CD4-positive, alpha-beta memory T cell (primary cell): ENCODE measurements at places on chromosomes 5 and 9.
A peak's percentile ranks its signal among the peaks of the same experiment; 100 is the strongest.

- no peak for DNase-seq
Measured at GRCh38 chr5:134072471-134073210, 41.8 kb upstream of the TCF7 start.

- no peak for DNase-seq
Measured at GRCh38 chr5:77087484-77088261, 588 bp upstream of the ZBED3 start.

GRCh38 chr9:98168153-98168780 lies 24.2 kb downstream of the CORO2A start:
- DNase-seq = no peak

DNA sequence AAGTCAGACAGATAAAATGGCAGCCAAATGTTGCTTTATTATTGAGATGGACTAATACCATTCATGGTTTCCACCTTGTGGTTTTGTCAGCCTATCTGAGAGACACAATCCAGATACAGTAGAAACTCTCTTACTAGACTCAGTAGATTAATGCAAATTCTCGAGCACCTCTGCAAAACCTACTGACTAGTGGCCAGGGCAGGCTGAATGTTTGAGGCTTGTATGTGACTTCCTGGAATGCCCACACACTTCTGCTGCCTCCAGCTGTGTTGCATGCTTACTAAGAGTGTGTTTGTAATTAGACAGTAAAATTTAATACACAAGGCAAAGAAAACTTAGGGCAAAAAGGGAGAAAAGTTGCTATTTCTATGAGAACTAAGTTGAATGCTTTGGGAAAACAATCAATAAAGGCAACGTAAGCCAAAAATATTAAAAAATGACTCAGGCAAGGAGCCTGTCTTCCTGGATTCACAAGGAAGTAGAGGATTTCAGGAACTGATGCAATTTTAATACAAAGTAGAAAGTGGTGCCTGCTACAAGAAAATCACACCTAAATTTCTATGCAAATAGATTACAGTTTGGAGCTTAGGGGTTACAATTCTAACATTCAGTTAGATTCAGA lies 30.2 kb upstream of the CCNG1 start:
- DNase-seq = no peak

- DNase-seq = no peak
Measured at GRCh38 chr5:95884511-95884910, 62.0 kb upstream of the GLRX start.

- no peak for DNase-seq
Measured at GRCh38 chr5:41270423-41271251, 57.3 kb upstream of the C6 start.

GRCh38 chr9:136544964-136545691 lies 720 bp downstream of the NOTCH1 start:
- peak; percentile 54 for DNase-seq

GRCh38 chr5:56648460-56649034 lies 166.8 kb upstream of the MAP3K1 start:
- no peak for DNase-seq

DNA sequence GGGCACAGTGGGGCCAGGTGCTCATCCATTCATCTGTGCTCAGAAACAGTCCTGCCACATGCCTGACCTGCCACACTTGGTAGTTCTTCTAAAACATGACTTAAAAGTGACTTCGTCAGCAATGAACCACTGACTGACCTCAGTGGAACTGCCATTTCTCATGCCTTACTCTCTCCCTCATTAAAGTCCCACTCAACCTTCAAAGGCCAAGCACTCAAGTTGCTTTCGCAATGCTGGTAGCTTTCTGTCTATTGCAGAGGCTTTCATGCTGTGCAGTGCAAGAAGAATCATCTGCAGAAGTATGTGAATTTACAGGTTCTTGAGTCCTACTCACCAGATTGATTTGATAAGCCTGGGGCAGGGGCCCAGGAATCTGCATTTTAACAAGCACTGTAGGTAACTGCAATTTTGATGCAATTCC lies 23.9 kb downstream of the B4GALT1 start:
- no peak for DNase-seq

DNA sequence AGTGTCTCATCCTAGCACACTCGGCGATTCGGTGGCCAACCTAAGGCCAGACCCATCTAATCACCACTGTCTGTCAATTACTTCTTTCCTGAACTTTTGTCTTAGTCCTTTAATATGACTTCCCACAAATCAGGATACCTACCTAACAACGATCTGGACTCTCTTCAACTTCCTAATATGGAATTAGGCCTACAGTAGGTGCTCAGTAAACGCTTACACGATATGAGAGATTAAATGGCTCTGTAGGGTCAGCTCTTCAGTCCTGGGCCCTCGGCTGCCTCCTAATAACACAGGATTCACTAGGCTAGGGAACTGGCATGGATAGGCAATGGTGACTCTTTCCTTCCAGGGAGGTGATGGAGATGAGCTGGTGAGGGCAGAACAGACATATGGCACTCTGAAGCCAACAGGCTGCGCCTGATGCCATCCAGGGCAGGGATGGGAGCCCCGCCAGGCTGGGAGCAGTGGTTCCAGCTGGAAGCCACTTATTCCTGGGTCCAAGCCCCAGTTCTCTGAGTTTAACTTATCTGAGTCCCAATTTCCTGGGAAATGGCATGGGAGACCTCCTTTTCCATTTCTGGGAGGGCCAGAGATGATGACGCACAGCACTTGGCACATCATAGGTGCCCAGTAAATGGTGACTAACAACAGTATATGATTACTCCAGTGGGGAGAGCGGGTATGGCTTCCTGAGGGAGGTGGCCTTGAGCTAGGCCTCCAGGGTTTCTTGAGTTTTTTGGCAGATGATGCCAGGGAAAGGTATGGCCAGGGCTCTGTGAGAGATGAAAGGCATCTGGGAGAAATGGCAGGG lies 7.3 kb downstream of the PDGFRB start:
- no peak for DNase-seq

GRCh38 chr9:78238046-78239038 lies 2.5 kb downstream of the CEP78 start:
- DNase-seq = no peak

- no peak for DNase-seq
Measured at GRCh38 chr5:54820346-54821134, 164.9 kb downstream of the ESM1 start.

GRCh38 chr5:6383376-6383775 lies 5.0 kb upstream of the MED10 start:
- DNase-seq = no peak

DNA sequence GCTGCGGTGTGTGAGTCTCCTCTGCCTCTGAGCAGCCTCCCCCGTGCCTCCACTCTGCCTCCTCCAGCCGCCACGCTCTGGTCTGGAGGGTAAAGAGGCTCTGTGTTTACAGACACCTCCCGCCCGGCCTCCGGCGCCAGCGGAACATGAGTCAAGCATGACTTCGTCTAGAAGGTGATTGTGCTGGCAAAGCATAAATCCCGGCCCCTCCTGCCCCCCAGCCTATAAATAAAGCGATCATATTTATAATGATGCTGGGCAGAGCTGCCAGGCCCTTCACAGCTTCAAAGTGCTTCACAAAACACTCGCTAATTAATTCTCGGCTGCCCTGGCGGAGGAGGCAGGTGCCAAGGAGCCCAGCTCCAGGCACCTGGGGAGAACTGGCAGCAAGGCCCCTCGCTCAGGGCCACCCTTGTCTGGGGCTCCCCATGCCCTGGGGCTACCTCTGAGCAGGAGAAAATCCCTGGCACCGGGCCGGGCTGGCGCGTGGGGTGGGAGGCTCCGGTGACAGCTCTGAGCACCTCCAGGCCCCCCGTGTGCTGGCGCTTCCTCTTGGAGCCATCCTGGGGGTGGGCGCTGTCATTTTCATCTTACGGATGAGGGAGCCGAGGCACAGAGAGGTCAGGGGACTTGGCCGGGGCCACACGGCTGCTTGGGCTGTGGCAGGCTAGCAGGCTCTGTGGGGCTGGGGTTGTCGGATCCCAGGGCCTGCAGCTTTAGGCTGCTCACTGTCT lies 87.8 kb downstream of the RXRA start:
- no peak for DNase-seq

- no peak for DNase-seq
Measured at GRCh38 chr5:14202462-14202861, 59.3 kb downstream of the TRIO start.

DNA sequence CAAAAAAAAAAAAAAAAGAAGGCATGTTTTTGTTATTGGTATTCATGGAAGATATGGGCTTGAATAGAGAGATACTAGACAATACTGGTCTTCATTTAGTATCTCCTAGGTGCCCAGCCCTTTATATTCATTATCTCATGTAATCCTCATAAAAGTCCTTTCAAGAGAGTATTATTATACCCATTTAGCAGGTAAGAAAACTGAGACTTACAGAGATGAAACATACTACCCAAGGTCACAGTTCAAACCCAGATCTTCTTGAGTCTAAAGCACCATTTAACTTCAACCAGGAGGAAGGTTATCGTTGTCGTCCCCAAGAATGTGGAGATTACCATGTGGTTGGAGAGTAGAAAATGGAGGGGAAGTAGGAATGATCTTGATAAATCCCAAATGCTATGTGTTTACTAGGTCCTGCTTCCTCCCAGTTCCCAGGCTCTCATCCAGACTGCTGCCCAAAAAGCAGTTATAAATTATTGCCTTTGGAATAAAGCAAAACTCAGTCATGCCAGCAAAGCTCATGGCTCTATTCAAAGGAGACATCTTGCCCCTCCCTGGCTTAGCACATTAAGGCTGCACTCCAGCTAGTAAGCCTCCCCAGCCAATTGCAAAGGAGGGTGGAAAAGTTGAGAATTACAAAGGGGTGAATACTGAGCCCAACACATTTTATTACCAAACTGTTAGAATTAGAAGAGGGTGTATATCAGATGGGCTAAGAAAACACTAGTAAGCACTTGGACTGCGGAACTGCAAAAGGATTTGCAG lies 163.9 kb downstream of the PIK3R1 start:
- no peak for DNase-seq

DNA sequence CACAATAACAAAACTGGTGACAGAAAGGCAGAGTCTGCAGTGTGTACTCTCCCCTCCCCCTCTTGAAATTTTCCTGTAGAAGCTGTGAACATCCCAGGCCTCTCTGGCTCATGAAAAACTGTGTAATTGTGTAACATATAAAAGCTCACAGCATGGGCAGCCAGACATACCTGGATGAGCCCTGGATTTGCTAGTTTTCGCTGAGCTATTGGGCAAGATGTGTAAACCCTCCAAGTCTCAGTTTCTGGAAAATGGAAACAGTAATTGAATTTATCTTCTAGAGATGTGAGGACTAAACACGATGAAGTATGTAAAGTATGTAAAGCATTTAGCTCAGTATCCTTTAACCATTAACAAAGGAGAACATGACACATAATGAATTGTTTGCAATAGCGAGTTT lies 143.2 kb upstream of the ANKH start:
- DNase-seq = no peak

- no peak for DNase-seq
Measured at GRCh38 chr9:126752881-126753670, 51.8 kb upstream of the ZBTB43 start.

DNA sequence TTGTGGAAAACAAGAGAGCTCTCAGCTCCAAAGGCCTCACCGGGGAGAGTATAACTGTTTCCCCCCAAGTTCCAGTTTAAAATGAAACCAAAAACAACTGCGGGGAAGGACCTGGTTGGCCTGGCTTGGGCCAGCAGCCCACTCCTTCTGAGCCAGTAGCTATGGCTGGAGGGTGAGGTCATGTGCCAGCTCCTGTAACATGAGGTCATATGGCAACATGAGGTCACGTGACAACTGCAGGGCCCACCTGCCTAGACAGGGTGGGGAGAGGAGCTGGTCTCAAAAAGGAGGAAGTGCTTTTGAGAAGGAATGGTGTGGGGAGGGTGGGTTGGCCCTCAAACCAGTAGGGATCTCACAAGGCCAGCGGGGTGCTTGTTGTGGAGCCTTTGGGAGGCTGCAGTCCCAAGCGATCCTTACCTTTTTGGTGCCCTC lies 29.3 kb upstream of the CRB2 start:
- DNase-seq = no peak

- DNase-seq = no peak
Measured at GRCh38 chr5:94700592-94700991, 82.1 kb downstream of the SLF1 start.

GRCh38 chr5:155768332-155768731 lies 558.6 kb upstream of the SGCD start:
- DNase-seq = no peak

GRCh38 chr5:80192507-80193241 lies 63.2 kb downstream of the SERINC5 start:
- no peak for DNase-seq

- DNase-seq = no peak
Measured at GRCh38 chr9:107169796-107170195, 113.3 kb upstream of the RAD23B start.

GRCh38 chr5:169263591-169263990 lies 37.3 kb downstream of the SLIT3 start:
- DNase-seq = no peak

DNA sequence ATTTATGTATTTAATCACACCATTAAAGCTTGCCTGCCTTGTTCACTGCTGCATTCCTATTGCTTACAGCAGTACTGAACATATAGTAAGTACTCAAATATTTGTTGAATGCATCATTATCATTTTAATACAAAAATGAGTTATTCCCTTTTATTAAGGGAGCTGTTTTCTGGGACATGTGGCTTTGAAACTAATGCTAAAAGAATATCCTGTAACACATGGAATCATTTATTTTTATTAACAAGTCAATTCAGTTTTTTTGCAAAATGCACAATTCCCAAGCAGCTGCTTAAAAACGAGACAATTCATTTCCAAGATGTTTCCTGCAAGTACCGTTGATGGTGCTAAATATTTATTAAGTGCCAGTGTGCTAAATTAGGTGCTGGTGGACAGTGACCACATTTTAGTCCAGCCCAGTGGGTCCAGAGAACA lies 148.3 kb upstream of the NR3C1 start:
- no peak for DNase-seq

DNA sequence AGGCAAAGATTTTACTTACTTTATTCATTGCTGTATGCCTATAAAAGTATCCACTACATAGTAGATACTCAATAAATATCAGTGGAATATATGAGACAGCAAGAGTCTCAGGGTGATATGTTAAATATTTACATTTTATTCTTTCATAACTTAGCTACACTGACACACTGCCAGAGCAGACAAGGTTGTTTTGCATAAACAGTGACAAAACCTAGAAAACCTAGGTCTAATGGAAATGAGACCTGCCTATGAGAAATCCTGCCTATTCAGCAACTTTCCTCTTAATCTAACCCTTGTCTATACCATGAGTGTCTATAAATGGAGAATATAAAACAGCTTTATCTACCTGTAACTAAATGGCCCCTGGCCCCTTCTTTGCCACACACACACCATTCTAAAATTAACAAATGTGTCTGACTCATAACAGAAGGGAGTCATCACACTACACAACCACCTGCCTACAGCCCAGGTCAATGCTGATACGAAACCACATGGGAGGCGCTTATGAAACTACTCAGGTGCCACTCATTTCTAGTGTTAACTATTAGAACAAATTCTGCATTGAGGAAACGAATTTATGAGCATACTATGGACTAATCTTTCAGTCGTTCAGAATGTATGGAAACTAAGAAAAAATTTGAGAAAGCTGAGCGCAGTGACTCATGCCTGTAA lies 60.3 kb downstream of the UBAP2 start:
- no peak for DNase-seq

DNA sequence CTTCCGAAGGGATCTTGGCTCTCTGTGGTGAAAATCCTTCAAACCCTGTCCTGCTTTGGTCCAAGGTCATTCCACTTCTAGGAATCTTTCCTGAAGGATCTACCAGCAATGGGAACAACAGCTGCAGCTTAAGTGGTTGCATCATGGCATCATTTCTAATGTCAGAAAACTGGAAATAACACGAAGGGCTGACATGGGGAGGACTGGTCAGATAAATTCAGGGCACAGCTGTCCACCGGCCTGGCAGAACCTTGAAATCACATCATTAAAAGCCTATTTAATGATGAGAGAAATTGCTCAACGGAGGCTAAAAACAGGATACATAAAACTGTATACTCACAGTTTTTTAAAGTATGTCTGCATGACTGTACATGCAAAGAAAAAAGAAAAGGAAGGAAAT lies 28.3 kb downstream of the OLFML2A start:
- no peak for DNase-seq
